ENCODE measurements at places on chromosomes 2 and 18.
A peak's percentile ranks its signal among the peaks of the same experiment; 100 is the strongest.

- no peak for DNase-seq
Measured at GRCh38 chr2:232415736-232416520, 9.3 kb downstream of the ALPG start.

- DNase-seq = no peak
Measured at GRCh38 chr2:60838481-60838880, 42.9 kb upstream of the REL start.

- no peak for DNase-seq
Measured at GRCh38 chr2:227308784-227309183, 16.3 kb upstream of the MFF start.

GRCh38 chr18:60067426-60068210, 167.8 kb downstream of the PMAIP1 start:
- no peak for DNase-seq

DNA sequence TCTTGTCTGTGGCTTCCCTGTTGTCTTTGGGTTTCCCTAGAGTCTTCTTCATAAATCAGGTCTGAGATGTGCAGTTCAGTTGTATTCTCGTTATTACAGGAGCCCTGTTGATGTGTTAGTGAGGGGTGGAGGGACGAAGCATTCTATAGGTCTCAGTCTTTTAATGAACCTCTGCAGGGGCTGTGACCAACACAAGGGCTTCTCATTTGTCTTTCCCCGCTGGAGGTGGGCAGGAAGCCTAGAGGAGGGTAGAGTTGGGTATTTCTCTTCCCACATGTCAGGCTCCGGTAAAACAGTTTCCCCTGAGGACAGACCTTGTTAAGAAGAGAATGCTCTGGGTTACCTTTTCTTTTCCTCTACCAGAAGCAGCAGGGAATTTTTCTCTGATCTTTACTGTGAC, 31.2 kb downstream of the PROC start:
- no peak for DNase-seq

GRCh38 chr2:46171996-46172546, 125.1 kb upstream of the EPAS1 start:
- DNase-seq = no peak

DNA sequence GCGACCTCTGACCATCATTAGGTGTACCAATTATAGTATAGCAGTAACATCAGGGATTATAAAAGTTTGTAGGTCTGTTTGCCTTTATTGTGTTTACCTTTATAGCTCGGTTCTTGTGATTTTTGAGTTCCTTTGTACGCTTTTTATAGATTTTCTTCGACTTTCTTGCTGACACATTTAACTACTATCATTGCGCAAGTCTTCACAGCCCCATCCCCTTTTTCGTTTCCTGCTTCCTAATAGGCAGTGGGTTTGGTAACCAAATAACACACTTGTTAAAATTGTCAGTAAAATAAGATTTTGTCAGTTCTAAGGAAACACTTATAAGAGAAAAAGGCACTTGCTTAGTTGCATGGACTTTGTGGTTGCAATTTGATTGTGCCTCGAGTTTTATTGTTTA, 541.5 kb downstream of the LRP1B start:
- DNase-seq = no peak

DNA sequence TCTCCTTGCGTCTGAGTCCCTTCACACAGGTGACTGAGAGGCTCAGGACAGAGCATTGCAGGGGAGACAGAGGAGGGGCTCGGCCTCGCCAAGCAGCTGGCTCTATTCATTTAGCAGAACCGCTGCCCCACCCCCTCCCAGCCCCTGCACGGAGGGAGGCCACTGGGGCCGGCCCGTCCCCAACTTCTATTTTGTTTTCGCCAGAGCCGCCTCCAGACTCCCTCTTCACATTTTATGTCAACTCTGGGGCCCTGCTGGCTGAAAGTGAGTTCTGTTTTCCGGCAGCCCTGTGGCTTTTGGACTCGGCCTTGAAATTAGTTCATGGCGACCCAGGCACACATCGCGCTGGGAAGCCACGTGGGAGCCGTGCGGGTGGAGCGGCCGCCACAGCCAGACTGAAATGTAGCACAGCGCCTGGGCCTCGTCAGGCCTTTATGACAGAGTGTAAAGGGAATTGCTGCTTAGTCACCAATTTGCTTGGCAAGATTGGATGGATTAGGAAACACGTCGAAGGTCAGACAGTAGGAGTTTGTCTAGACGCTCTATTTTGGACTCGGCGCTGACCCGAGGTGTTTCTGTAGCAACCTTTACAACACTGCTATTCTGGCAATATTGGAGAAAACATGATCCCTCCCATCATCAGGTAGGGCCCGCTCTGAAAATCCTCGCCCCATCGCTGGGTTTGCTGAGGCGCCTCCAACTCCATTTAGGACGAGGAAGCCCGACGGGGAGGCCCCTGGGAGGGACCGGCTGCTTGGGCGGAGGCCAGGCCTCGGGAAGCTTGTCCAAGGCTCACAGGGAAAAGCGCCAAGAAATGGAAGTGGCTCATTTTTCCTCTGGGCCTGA, 90.7 kb upstream of the CTDP1 start:
- no peak for DNase-seq

GRCh38 chr2:7452110-7452876, 535.1 kb downstream of the RNF144A start:
- no peak for DNase-seq

GRCh38 chr18:49610022-49610445, 48.2 kb downstream of the LIPG start:
- DNase-seq = no peak

DNA sequence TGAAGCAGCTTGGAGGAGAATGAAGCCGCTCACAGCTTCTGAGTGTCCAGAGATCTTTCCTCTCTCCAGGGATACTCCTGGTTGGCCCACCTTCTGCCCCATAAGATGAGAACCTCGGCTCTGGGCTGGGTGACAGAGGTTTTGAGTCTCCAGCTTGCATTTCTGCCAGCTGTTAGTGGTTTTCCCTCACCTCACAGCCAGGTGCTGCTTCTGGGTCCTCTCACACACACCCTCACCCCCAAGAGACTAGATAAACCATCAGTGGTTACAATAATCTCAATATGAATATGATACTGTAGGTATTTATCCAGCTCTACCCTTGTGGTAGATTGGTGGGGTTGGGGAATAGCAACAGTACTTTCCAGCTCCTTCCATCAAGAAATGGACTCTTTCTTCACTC, 161.7 kb upstream of the SIX3 start:
- DNase-seq = no peak

- DNase-seq = peak; percentile 32
Measured at GRCh38 chr2:240820607-240821428, 799 bp upstream of the KIF1A start.

GRCh38 chr2:180125245-180125962, 118.3 kb upstream of the CWC22 start:
- peak; percentile 26 for DNase-seq

DNA sequence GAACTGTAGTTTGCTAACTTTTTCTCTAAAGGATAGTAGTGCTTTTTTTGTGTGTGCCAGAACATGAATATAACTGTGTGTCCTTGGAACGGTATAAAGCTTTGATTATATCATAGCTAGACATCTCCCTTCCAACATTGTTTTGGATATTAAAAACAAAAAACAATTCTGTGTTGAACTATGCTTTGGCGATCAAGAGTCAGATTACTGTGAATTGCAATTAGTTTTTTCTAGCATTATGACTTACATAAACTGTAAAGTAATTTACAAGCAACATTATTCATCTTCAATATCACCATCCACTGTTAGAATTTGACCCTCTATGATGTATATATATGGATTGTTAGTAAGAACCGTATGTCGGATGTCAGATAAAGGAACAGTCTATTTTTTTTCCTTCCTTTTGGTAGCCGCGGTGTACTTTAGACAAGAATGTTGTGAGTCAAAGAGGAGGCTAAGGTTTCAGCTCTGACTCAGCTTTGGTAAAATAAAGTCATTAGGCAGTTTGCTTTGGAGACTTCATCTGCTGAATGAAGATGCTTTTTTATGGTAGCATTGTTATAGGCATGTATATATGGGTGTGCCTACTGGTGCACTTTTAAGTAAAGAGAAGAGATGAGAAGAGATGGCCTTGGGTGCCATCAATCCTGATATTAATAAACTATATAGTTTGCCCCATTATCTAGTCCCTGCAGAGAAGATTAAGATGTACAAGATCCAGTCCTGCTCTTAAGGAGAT, 76.4 kb downstream of the LTBP1 start:
- no peak for DNase-seq

- DNase-seq = no peak
Measured at GRCh38 chr2:39023649-39024048, 97.2 kb downstream of the SOS1 start.

GRCh38 chr2:200469708-200470211, 40.1 kb downstream of the KCTD18 start:
- DNase-seq = no peak

DNA sequence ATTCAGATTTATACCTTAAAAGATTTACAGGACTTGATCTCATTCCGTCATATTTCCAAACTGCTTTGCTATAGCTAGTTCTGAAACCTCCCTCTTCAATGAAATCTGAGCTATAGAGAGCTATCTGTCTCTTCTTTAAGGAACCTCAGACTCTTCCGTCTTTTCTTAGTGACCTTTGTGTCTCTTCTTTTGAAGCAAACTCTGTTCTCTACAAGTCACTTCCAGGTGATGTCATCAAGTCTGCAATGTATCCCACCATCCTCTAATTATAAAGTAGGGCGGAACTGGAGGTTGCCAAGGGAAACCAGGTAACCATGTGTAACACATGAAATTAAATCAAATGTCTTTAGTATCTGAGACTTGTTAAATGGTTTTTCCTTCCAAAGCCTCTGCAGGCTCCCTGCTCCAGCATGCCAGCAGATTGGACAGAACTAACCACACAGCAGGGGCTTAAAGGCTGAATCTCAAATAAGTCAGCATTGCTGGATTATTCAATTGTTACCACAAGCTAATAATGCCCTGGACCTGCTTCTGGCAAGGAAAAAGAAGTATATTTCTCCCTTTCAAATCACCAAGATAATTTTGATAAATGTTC, 41.2 kb upstream of the PEX13 start:
- no peak for DNase-seq

GRCh38 chr18:8860845-8861642, 155.7 kb downstream of the MTCL1 start:
- no peak for DNase-seq

- DNase-seq = peak; percentile 52
Measured at GRCh38 chr2:61993422-61994024, 88.0 kb downstream of the COMMD1 start.

GRCh38 chr2:158743466-158743865, 51.7 kb upstream of the DAPL1 start:
- no peak for DNase-seq

GRCh38 chr2:181656450-181657291, at the start of gene CERKL:
CERKL (minus strand) TSS chr2:181657105; CDS start chr2:181657006, 99 bp downstream.
- DNase-seq = peak; percentile 77

GRCh38 chr2:25558262-25558661, 115.1 kb downstream of the DTNB start:
- DNase-seq = peak; percentile 82

DNA sequence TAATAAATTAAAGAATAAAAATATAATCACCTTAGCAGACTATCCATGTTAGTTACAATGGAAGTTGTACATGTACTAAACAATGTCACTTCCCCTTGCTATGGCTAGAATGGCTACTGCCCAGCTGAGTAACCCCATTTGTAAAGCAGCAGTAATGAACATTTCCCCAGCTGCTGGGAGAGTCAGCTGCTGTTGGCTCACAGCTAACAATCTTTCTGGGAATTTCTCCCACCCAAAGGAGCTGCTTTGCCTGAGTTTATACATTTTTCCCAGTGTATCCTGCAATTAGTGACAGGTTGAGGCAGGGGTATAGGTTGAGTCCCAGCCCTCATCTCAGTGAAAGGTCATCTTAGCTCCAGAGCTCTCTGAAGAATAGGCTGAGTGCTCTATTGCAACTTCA, 665.6 kb upstream of the KLHL29 start:
- no peak for DNase-seq

DNA sequence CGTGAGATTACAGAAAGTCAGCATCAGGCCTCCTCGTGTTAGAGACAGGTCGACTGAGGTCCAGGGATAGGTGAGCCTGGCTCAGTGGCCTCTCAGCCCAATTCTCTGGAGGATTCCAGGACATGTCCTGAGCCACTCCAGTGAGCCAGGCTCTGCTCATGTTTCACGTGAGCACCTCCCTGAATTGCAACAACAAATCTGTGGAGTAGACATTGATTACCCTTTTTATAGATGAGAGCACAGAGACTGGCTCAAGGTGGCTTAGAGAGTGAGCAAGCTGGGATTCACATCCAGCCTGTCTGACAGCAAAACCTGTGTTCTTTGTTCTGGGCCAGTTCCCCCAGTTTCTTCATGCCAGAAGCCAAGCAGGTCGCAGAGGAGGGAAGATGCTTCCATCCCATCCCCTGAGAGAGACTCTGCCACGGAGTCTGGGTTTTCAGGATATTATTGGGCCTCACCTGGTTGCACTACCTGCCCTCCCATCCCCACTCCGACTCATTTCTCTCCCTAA, 46.4 kb downstream of the HS1BP3 start:
- no peak for DNase-seq

DNA sequence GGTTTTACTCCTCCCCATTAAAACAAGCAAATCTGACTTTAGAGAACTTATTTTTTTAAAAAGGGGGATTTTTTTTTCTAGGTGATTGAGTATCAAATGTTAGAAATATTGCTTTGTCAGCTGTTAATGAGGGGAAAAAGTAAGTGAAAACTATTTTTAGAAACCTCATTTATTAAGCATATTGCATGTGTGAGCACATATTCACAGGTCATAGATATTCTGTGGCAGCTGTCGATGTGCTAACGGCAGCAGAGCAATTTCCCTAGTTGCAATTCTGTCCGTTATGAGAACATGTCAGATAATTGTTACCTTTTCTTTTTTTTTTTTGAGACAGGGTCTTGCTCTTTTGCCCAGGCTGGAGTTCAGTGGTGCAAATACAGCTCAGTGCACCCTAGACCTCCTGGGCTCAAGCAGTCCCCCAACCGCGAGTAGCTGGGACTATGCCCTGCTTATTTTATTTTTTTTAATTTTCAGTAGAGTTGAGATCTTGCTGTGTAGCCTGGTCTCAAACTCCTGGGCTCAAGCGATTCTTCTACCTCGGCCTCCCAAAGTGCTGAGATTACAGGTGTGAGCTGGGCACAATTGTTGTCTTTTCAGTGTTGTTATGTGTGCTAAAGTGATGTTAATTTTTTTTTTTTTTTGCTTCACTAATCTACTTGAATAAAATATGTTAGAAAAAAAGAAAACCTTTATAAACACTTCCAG, 69.8 kb downstream of the MTA3 start:
- DNase-seq = no peak

DNA sequence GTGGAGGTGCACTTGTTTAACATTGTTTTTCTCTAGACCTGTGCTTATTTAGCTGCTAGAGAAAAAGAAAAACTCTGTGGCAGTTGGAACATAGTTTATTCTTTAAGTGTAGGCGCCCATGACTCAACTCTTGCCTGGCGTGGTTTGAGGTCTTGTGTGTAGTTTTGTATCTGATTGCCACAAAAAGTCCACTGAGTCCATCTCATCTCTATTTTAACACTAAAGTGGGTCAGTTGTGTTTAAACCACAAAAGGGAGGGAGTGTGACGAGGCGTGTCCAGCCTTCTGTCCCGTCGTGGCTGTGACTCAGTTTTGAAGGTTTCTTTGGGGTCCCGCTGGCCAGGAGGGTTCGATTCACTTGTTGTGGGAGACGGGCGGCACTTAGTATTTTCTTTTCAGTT, 15.3 kb upstream of the UGT1A9 start:
- DNase-seq = no peak

GRCh38 chr18:38019292-38019691, 453.7 kb upstream of the CELF4 start:
- DNase-seq = no peak
